Ecto neural progenitor cell (in vitro differentiated cells): ENCODE measurements at places on chromosomes 5 and 9.

DNA sequence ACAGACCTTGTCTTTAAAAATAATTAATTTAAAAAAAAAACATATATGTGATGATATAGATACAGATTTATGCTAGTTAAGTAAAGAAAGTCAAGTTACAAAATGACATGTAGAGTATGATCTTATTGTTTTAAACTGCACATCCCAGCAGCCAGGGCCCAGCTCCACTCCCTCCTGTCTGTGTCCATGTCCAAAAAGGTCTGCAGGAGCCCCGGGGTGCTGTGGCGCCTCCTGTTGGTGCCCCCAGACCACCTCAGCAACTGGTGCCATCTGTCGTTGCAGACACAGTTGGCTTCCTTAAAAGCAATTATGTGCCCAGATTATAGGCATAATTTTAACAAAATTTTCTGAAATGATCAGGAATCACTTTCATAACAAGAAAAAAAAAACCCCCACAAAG lies 33.3 kb downstream of the IPPK start:
- DNase-seq: no peak

DNA sequence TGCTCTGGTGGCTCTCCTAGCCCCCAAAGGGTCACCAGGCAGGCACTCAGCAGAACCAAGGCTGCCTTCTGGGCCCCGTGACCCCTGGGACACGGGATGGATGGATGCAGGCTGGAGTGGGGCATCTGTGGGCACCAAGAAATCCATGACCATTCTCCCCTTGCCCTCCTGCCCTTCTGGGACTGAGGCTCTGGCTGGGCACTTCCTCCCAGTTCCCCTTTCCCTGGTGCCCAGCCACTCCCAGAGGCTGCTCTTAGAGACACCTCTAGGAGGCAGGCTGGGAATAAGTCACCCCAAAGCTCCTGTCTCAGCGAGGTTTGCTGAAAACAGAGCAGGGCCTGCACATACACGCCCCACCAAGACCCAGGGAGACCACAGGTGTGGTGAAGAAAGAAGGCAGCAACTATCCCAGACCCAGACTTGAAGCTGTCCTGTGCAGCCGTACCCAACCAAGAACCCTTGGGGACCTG lies 943 bp downstream of the STING1 start:
- no peak for DNase-seq

- DNase-seq: no peak
Measured at GRCh38 chr5:54547711-54548250, 30.2 kb downstream of the SNX18 start.

- DNase-seq: no peak
Measured at GRCh38 chr5:125316915-125317535, 570.6 kb upstream of the ZNF608 start.

GRCh38 chr5:14825977-14826376 lies 45.6 kb downstream of the ANKH start:
- no peak for DNase-seq

GRCh38 chr5:143605403-143606005 lies 202.0 kb upstream of the NR3C1 start:
- DNase-seq: no peak

DNA sequence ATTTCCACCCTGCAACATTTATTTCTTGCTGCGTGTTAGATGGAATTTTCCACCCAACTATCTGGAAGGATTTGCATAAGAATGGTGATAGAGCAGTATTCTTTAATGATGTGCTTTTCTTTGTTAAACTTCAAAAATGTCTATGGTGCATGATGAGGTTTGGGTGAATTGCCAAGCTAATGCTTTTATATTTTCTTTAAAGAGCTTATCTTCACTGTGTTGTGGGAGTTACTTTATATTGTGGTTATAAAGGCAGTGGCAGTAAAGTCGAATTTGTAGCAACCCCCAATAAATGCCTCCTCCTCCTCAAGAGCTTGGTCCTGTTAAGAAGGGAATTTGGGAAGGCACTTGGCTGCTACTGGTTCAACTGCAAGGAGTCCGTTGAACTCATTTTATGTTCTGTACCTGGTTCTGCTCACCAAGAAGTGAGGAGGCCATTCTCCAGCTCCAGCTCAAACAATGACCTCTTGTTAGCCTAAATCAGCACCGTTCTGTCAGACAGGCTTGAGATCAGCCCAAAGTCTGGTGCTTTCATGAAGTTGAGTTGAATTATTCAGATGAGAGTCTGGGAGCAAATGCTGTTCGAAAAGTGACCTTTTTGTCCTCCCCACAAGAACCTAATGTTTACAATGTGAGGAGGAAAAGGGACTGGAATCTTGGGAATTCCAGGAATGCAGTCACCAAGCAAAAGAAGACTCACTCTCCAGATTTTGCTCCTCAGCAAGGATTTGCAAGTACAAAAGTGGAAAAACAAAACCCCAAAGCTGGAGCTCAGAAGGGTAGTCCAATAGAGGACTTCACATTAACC lies 217.0 kb downstream of the TMEM38B start:
- DNase-seq: peak; percentile 54

DNA sequence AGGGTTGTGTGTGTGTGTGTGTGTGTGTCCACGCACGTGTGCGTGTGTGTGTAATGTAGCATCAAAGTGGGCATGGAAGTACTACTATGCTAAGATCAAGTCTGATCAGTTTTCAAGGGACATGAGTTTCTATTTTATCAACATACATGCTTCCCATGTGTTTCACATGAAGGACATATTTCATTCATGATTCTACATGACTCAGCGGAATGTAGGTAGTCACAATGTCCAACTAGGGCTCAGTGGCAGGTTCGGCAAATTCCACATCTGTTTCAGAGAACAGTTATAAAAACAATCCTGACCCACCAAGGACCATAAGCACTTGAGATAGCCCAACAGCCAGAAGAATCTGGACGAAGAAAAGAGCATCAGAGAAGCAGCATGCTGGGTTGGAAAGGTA lies 148.3 kb downstream of the SPOCK1 start:
- no peak for DNase-seq

DNA sequence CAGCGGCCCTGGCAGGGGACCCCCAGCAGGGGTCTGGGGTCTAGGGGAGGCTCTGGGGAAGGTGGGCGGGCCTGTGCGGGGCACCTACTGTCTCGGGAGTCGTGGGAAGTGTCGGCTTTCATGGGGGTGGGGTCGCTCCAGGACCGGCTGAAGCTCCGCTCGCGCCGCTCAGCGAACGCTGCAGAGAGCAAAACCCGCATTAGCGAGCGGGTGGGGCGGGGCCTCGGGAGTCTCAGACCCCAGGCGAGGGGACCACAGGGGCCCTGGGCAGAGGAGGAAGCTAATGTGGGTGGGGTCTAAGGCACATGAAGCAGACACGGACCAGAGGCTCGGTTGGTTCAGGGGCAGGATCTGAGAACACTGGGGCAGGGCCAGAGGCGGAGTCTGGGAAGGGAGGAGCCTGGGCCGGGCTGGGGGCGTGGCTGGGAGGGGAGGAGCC lies 5.5 kb downstream of the NSMF start:
- peak; percentile 92 for DNase-seq

DNA sequence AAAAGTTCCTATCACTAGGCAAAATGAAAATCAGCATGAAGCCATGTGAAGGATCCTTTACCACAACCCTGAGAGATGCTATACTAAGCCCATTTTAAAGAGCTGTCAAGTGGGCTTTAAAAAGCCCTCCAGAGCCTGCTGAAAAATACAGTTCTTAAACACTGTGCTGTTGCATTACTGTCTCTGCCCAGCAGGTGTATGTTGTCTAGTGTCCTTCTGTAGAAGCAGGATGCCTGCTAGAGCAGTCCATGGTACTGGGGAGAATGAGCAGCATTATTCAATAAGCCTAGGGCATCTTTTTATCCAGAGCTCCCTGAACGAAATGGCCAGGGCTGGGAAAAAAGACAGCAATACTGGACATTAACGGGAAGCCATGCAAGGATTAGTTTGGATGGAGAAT lies 126.2 kb upstream of the PLCXD3 start:
- no peak for DNase-seq

- DNase-seq: no peak
Measured at GRCh38 chr9:78515108-78515507, 218.2 kb downstream of the PSAT1 start.

- DNase-seq: no peak
Measured at GRCh38 chr5:147450606-147451005, 59.3 kb downstream of the DPYSL3 start.

DNA sequence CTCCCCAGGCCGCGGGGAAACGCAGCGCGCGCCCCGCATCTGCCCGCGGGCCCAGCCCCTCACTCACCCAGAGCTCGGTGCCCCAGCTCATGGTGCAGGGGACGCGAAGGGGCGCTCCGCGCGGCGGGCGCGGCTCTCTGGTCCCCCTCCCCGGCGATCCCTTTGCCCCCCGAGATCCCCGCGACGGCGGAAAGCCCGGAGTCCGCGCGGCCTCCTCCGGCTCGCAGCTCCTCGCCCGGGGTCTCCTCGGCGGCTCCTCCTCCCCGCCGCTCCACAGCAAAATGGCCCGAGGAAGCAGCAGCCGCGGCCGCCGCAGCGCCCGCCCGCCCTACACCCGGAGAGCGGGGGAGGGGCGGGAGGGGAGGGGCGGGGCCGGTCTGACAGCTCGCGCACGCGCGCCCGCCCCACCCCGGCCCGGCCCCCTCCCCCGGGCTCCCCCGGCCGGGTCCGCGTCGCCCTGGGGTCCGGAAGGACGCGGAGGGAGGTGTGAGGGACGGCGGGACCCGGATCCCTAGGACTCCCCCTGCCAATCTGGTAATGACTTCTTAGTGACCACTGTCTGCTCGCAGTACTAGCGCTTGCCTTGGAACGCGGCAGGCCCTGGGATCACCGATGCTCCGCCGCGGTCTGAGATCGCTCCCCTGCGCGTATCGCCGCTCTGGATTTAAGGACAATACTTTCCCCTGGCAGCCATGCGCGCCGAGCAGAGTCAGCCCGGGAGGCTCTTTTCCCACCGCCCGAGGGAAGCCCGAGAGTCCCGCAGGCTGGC lies at the start of gene FNBP1:
Gene FNBP1 (minus strand): TSS at position 305 of the 769 bp plus-strand sequence. CDS start 214 bp downstream, at position 91.
- DNase-seq: peak; percentile 91

DNA sequence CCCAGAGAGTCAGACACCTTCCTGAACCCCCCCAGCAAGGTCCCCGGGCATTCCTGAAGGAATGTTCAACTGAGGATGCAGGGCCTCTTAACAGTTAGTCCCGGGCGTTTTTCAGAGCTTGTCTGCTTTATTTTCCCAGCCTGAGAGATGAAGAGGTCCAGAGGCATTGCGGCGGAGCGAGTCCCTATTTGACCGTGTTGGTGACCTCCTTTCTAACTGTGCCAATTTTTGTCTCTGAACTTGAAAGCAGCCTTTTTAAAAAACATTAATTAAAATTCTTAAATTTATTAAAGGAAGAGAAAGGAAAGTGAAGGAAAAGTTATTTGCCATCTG lies 433 bp upstream of the PTAR1 start:
- DNase-seq: no peak

- DNase-seq: peak; percentile 80
Measured at GRCh38 chr9:35736201-35736633, 3.8 kb downstream of the CREB3 start.

DNA sequence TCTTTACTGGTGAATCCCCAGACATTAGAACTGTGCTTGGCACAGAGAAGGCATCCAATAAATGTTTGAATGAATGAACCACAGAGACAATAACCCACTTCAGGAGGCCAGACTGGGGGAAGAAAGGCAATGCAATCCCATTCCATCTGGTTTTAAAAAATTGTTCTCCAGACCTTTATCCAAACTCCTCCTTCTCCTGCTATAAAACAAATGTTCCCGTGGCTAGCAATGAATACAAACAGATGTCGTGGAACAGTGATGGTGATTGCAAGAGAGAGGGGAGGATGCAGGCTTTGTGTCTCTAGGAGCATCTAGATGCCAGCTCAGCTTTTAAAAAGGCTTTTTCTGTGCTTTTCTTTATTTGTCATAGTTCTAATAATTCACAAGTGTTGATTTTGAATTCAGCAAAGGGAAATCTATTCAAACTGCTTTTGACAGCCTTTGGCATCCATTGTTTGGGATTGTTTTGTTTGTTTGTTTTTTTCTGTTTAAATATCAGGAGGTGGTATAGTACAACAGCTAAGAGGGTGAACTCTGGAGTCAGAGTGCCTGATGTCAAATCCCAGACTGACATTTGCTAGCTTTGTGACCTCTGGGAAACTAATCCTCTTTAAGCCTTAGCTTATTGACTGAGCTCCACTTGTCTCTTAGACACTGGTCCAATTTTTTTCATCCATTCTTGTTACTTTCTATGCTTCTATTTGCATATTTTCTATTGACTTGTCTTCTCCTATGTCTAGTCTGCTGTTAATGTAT lies 59.1 kb downstream of the TNFSF15 start:
- DNase-seq: no peak

GRCh38 chr5:91178461-91178860 lies 204.7 kb downstream of the ARRDC3 start:
- DNase-seq: no peak

- no peak for DNase-seq
Measured at GRCh38 chr5:149824846-149825245, 94.7 kb downstream of the PPARGC1B start.

- DNase-seq: no peak
Measured at GRCh38 chr9:71822456-71822855, 54.1 kb upstream of the CEMIP2 start.

DNA sequence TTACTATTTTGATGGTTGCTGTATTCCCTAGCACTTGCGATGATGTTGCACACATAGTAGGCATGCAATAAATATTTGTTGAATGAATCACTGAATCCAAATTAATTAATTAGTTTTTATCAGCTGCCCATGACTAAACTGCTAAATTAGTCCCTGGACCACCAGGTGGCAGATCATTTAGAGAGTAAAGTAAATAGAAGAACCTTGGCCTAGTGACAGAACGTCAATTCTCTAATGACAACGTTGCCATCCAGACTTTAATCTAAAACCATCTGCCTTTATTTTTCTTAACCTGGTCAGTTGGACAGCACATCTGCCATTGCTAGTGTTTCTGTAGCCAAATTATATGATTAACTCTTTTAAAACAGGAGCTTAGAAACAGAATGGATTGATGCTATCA lies 457.5 kb downstream of the KIF4B start:
- no peak for DNase-seq

GRCh38 chr5:147290261-147290660 lies 55.4 kb downstream of the STK32A start:
- DNase-seq: no peak

GRCh38 chr5:158175934-158176481 lies 317.1 kb upstream of the CLINT1 start:
- no peak for DNase-seq

DNA sequence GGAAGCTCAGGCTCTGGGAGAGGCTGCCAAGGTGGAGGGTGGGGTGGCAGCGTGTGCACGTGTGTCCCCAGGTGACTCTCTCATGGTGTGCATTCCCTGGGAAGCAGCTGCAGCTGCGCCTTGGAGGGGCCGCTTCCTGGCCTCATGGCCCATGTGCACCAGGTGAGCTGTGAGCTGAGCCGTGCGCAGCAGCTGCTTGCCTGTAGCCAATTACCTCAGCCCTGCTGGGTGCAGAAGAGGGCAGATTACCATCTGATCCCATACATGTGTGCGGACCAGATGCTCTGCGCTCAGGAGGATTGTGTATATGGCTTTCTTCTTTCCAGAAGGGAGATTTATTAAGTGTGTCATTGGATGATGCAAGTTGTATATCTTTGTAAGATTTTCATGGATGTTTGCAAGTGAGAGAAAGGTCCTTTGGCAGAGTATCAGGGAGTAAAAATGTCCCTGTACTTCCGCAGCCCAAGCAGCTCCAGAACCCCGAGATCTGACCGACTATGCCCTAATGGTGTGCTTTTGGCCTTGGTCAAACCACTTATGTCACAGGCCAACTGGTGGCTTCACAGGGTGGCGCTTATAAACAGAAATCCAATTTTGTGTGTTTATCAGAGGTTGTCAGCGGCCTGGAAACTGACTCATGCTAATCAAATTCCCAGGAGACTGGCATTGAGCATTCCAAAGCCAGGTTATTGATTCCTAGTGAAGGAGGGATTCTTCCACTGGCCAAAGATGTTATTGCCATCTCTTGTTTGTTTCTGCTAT lies 229.3 kb downstream of the GOLPH3 start:
- DNase-seq: no peak

- DNase-seq: no peak
Measured at GRCh38 chr5:130874861-130875417, 290.1 kb downstream of the HINT1 start.
